ENCODE measurements at places on chromosomes 13 and 19. TPM values are rescaled to one million over a fixed set of nuclear protein-coding genes. Genes with fewer than 3 reads are reported as not detected.

The SELENOV gene
- total RNA-seq, result not detected

The CRB3 gene
- total RNA-seq, result 0.40 TPM

DNA sequence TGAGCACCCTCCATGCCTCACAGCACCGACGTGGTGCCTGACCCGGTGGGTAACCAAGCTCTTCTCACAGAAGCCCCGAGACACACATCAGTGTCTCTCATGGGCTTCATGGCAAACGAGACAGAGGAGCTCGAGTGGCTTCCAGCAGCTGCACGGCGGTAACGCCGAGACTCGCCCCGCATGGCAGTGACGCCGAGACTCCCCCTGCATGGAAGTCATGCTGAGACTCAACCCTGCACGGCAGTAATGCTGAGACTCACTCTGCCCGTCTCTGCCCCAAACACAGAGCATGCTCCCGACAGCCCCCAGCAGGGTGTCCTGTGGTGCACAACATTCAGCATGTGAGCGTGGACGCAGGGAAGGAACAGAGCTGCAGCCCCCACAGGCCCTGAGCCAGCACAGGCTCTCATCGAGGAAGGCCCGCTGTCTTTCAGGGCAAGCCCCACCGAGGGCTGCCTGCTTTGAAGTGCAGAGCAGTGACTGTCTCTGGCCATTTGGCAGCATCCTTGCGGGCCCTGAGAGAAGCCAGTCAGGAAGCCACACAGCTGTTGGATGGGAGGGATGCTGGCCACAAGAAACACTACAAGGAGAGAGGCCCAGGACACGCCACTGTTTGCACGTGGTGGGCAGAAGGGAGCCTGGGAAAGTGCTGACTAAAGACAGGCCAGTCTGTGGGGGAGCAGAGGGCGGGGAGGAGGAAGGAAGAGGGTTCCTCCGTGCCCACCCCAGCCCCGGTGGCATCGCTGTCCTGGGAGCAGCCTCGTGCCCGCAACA lies 9.5 kb downstream of the GAS6 start:
- no peaks in the 10 kb centered on the region for H3K27me3 ChIP-seq
- peaks cover 19% of the 10 kb centered on the region for H3K36me3 ChIP-seq
- DNase-seq, result peak; percentile 73
- H3K27ac ChIP-seq, result no peak overlapping the region

DNA sequence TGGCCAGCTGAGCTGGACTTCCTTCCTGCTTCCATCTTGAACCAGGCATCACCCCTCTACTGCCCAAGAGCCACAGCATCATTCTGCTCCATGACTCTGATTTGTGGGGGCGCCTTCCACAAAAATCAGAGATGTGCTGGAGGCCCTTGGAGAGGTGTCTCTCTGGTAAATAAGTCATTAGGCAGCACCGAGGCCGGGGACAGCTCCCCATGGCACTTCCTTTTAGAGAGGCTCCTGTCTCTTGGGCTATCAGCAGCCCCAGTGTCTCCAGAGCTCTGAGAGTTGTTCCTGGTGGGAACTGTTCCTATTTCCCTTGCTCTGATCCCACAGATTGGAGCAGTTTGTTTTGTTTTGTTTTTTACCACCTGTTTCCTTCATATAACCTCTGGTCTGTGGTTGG lies 19.9 kb downstream of the NWD1 start:
- no peak for DNase-seq
- H3K27ac ChIP-seq, result no peak overlapping the region
- no peaks in the 10 kb centered on the region for H3K27me3 ChIP-seq
- no peak overlapping the region for H3K4me3 ChIP-seq

DNA sequence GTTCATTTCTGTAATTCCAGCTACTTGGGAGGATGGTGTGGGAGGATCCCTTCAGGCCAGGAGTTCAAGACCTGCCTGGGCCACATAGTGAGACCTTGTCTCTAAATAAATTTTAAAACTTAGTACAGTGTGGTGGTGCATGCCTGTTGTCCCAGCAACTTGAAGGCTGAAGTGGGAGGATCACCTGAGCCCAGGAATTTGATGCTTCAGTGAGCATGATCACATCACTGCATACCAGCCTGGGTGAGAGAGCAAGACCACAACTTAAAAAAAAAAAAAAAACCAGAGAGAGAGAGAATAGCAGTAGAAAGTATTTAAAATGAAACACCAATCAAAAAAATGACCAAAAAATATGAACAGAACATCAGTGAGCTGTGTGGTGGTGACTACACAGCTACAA lies 7.1 kb upstream of the ZNF823 start:
- H3K27me3 ChIP-seq, result no peaks in the 10 kb centered on the region
- no peaks in the 10 kb centered on the region for H3K36me3 ChIP-seq
- no peak overlapping the region for H3K27ac ChIP-seq
- H3K4me3 ChIP-seq, result no peak overlapping the region
- no peaks in the 10 kb centered on the region for H3K4me1 ChIP-seq
- DNase-seq, result no peak

- no peaks in the 10 kb centered on the region for H3K27me3 ChIP-seq
- no peak overlapping the region for H3K4me3 ChIP-seq
- H3K4me1 ChIP-seq, result no peaks in the 10 kb centered on the region
- no peak for DNase-seq
These were observed 59.4 kb downstream of the ZDHHC20 start for GRCh38 chr13:21399741-21400140.

The SIGLEC8 gene
- not detected for total RNA-seq

DNA sequence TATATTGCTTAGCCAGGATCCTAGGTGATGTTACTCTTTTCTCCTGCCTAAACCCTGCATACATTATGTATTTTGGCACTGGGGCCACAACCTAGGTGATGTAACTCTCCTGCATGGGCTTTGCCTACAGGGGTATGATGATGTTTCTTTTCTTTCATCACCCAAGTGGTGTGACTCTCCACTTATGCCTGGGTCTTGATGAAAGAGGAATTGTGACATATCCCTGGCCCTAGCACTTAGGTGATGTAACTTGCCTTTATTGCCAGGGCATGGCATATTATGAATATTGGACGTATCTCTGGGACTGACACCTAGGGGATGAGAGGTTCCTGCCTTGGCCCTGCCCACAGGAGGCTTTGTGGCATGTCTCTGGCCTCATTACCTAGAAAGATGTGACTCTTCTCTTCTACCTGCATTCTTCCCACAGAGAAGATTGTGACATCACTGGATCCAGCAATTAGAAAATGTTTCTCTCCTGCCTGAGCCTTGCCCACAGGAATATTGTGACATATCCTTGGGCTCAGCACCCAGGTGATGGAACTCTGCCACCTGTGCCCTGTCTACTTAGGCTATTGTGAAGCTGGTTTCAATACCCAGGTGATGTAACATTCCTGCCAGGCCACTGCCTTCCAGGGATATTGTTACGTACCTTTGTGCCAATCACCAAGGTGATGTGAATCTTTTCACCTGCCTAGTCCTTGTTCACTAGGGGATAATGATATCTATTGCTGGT lies 27.3 kb upstream of the ZNF254 start:
- H3K27me3 ChIP-seq, result no peaks in the 10 kb centered on the region
- no peaks in the 10 kb centered on the region for H3K4me1 ChIP-seq
- no peak overlapping the region for H3K4me3 ChIP-seq
- peaks cover 66% of the 10 kb centered on the region for H3K36me3 ChIP-seq
- no peak overlapping the region for H3K27ac ChIP-seq

DNA sequence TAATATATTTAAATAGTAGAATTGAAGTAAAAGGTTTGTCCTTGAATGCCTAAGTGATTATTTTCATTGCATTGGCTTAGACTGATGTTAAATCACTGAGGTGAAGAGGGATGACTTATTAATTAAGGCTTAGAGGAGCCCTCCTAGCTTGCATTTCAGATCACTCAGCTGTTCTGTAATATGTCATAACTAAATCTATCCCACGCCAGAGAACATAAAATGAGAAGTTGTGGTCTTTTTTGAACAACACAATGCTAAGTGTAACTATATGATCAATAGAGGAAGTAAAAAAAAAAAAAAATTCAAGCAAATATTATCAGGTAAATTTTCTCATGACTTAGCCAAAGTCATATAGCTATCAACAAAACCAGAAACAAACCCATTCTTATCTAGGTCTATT lies 752.2 kb downstream of the GPC5 start:
- no peaks in the 10 kb centered on the region for H3K36me3 ChIP-seq
- H3K27ac ChIP-seq, result no peak overlapping the region
- H3K4me3 ChIP-seq, result no peak overlapping the region
- H3K27me3 ChIP-seq, result no peaks in the 10 kb centered on the region

DNA sequence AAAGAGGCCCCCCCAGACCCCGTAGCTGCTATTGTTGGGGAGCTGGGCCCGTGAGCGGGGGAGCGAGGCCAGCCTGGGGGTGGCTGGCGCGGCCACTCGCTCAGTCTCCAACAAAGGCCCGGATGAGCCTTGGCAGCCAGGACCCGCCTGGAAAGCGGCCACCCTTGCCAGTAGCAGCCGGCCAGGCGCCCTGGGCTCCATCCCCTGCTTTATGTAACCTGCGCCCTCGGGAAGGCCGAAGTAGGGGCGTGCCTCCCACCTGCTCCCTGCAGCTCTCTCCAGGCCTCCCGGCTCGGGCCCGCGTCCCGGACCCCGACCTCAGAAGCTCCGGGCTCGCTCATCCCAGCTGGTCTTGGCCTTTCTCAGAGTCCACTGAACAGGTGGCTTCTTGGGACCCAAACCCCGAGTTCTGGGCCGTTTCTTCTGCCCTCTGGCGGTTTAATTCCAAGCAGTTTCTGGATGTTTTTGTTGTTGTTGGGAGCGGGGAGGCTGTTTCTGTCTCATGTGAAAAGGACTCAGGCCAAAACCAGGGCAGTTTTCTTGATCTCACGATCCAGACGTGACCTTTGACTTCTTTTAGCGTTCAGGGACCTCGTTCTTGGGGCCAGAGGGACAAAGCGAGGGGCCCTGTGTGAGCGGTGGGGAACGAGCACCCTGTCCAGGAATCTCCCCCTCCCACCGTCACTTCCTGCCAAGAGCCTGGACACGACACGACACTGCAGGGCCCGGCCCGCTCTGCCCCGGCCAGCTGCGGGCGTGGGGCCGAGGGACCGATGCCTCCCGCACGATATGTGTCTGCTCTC lies 1.2 kb downstream of the CDC34 start:
- peak; percentile 82 for DNase-seq
- no peaks in the 10 kb centered on the region for H3K27me3 ChIP-seq
- peaks cover 22% of the 10 kb centered on the region for H3K36me3 ChIP-seq
- peak overlapping the region; percentile 95 for H3K27ac ChIP-seq
- peak overlapping the region; percentile 100 for H3K4me3 ChIP-seq

DNA sequence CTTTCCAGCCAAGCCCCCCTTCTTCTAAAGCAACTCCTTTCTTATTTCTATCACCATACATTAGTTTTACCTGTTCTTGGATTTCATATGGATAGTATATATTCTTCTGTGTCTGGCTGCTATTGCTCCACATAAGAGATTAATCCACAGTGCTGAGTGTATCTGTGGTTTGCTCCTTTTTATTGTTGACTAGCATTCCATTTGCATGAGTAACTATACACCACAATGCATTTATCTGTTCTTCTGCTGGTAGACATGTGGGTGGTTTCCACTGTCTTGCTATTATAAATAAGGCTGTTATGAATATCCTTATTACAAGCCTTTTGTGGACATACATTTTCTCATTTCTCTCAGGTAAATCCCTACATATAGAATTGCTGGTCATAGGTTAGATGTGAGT lies 138.2 kb downstream of the SLC7A1 start:
- H3K36me3 ChIP-seq, result no peaks in the 10 kb centered on the region
- H3K4me1 ChIP-seq, result no peaks in the 10 kb centered on the region
- no peaks in the 10 kb centered on the region for H3K27me3 ChIP-seq
- no peak overlapping the region for H3K27ac ChIP-seq
- no peak for DNase-seq

DNA sequence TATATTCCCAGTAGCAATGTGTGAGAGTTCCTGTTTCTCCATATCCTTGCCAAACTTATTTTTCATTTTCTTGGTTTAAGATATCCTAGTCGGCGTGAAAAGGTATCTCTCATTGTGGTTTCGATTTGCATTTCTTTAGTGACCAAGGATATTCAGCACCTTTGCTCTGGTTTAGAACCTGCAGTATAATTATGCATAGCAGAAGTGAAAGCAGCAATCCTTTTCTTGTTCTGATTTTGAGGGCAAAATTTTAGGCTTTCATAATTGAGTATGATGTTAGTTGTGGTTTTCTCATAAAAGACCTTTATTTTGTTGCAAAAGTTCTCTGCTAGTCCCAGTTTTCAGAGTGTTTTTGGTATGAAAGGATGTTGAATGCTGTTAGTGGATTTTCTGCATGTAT lies 491.0 kb downstream of the FGF9 start:
- peaks cover 21% of the 10 kb centered on the region for H3K4me1 ChIP-seq
- no peak overlapping the region for H3K27ac ChIP-seq
- no peaks in the 10 kb centered on the region for H3K27me3 ChIP-seq
- H3K4me3 ChIP-seq, result no peak overlapping the region

DNA sequence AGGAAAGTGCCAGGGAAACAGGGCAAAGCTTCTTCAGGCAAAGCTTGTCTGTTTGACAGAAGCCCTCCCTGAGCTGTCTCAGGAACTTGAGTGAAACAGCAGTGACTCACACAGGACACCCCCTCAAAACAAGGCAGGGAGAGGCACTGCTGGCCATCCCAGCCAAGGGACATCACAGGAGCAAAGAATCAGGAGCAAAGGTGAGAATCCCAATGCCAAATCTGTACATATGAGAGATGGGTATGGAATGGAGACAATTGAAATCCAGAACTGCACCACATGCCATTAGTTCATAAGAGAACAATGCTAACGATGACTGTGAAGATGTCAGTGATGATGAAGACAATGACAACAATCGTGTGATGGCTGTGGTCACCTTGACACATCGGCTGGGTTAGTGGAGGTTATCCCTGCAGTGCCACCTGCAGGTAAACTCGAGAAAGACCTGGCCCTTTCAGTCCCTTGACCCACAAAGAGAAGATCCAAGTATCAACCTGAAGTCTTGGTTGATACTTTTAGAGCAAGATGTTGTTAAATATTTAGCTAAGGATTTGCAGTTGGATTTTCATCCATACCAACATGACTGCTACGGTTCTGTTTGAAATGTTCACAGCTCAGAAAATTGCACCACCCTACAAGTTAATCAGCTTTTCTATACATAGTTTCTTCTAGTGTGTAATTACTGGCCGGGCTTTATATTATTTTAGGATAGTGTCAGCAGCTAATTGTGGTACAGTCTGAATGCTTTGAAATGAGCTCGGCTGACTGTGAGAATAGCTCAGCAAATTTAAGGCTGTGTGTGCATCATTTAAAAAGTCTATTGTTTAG lies 42.0 kb upstream of the IPO5 start:
- no peak overlapping the region for H3K4me3 ChIP-seq
- no peaks in the 10 kb centered on the region for H3K27me3 ChIP-seq
- no peaks in the 10 kb centered on the region for H3K4me1 ChIP-seq

- no peaks in the 10 kb centered on the region for H3K36me3 ChIP-seq
- H3K27ac ChIP-seq, result no peak overlapping the region
- no peak for DNase-seq
- H3K4me3 ChIP-seq, result no peak overlapping the region
- H3K4me1 ChIP-seq, result no peaks in the 10 kb centered on the region
- no peaks in the 10 kb centered on the region for H3K27me3 ChIP-seq
These were observed 176.2 kb downstream of the RFC3 start for GRCh38 chr13:33994198-33994597.

GRCh38 chr19:29596080-29596727 lies 9.9 kb upstream of the POP4 start:
- H3K36me3 ChIP-seq, result no peaks in the 10 kb centered on the region
- no peak overlapping the region for H3K27ac ChIP-seq
- no peak overlapping the region for H3K4me3 ChIP-seq
- H3K27me3 ChIP-seq, result peaks cover 47% of the 10 kb centered on the region
- no peaks in the 10 kb centered on the region for H3K4me1 ChIP-seq
- DNase-seq, result no peak

Measured in heart left ventricle (tissue), 16 donors.